CD4-positive, alpha-beta T cell treated with Interleukin-4 for 1 hour (primary cell): ENCODE measurements at places on chromosomes 1 and 21.
A peak's percentile ranks its signal among the peaks of the same experiment; 100 is the strongest.

GRCh38 chr1:169836198-169836597 lies 41.5 kb upstream of the METTL18 start:
- no peak for DNase-seq

GRCh38 chr1:68551459-68551858 lies 54.6 kb upstream of the DEPDC1 start:
- no peak for DNase-seq

DNA sequence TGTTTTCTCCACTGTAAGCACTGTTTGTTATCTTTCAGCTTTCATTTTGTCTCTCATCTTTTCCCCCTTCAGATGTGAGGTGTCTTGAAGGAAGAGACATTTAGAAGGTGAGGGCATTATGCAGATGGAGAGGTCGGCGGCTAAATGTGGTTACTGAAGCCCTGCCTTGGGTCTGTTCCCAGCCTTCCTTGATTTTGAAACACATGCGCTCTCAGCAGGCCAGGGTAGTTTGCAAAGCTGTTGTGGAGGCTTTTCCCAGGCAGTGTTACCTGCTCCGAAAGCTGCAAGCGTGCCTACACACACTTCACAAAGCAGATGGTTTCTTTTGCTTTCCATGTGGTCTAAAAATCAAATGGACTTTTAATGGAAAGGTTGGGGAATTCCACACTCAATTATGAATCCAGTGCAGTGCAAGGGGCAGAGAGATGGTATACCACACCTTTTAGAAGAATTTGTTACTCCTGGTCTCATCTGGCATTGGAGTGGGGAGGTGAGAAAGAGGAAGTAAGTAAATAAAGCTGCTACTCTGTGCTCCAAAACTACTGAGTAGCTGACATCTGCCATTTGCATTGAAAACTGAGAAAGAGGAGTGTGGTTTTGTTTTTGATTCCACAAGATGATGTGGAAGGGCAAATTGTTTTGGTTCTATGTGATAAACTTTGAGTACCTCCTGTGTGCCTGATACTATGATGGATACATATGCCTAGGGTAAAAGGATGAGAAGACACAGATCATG lies 91.9 kb downstream of the NFIA start:
- no peak for DNase-seq

- DNase-seq = peak; percentile 46
These were observed 53.5 kb upstream of the CNTN2 start for GRCh38 chr1:204989266-204990058.

- DNase-seq = no peak
These were observed 102.4 kb downstream of the FMN2 start for GRCh38 chr1:240194120-240194519.

DNA sequence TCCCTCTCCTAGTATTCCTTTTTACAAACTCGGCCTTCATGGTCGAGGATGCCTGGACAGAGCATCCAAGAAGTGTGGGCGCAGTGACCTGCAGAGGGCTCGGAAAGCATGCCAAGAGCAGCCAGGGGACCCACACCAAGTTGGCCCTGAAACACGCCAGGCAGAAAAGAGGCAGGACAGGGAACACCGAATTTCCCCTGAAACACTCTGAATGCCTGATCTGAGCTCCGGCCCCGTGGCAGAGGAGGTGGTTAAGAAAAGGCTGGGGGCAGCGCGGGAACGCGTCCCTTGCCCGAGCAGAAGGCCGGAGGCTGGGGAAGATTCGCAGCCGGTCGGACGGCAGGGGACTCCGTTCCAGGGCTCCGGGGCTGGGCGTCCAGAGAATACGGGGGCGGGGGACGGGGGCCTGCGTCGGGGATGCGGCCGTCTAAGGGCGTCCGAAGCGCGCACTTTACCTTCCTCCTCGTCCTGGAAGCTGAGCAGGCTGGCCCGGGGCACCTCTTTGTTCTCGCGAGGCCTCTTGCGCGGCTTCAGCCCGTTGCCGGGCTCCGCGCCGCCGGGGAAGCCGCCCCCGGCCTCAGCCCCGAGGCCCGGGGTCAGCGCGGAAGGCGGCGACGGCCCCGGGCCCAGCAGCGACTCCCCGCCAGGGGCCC lies 558 bp downstream of the PAXBP1 start:
- DNase-seq = peak; percentile 51

DNA sequence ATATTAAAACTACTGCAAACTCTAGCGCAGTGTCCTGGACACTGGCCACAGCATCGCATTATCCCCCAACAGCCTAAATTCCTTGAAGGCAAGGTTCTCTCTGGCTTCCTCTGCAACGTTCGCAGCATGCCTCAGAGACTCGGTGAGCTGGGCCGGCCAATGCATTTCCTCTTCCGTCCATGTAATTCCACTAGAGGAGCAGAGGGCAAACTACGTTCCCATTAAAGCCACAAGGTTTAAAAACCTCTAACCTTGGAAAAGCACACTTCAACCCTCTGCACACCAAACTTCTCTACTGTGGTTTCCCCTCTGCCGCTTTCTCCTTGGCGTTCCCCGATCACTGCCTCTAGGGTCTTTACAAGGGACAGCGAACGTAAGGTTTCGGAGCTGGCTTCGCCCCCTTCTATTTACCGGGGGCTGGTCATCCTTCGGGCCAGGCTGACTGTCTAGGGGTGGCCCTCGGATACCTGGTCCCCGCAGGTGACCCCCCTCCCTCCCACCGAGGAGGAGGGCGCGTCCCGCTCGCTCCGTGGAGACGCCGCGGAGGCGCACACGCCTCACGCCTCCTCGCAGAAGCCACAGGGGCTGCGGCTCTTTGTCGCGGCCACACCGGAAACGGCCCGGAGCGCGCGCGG lies 456 bp upstream of the SMYD2 start:
- DNase-seq = no peak

GRCh38 chr1:205396967-205397616 lies 24.8 kb downstream of the LEMD1 start:
- DNase-seq = peak; percentile 25

GRCh38 chr1:63746129-63746864 lies 27.5 kb upstream of the ROR1 start:
- no peak for DNase-seq

DNA sequence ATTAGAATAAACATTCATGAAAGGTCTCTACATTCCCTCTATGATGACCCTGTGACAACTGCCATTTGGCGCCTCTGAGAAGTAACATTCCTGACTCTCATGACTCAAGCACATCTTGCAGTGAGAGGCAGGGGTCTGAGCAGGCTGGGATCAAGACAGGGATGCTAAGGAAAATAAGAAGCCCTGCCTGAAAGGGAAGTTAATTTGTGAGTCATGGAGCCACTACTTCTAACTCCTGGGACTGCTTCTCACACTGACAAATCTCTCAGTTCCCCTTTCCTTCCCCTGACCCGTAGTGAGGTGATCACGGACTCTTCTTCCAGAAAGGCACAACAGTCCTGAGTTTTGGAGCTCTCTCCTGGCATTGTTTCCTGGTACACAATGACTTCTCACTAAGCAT lies 231.9 kb downstream of the TNR start:
- DNase-seq = no peak

GRCh38 chr1:11447903-11448302 lies 31.1 kb upstream of the DISP3 start:
- no peak for DNase-seq

DNA sequence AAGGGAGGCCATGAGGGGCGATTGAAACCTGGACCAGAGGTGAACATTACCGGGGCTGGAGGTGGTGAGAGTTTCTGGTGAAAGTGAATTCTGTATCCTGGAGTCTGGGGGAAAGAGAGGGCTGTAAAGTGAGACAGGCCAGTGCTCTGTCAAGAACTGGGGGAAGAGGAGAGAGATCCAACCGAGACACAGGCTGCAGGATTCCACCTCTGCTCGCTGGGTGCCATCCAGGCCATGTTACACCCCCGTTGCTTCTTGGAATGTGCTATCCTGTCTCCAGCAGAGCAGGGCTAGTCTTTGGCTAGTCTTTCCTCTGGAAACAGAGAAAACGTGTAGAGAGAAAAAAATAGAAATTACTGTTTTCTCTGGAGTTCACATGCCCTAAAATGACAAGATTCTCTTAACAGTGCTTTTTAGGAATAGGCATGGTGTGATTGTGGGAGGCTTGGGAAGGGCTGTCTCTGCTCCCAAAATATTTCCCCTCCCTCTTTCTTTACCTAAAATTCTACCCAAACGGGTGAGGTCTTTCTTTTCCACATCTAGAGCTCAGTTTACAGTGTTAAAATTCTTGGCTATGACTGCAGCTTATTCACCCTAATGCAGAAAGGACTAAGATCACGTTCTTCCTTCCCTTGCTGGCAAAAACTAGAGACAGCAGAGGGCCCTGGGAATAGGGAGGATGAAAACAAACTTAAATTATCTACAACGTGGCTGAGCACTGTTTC lies 16.5 kb upstream of the OVAAL start:
- no peak for DNase-seq

DNA sequence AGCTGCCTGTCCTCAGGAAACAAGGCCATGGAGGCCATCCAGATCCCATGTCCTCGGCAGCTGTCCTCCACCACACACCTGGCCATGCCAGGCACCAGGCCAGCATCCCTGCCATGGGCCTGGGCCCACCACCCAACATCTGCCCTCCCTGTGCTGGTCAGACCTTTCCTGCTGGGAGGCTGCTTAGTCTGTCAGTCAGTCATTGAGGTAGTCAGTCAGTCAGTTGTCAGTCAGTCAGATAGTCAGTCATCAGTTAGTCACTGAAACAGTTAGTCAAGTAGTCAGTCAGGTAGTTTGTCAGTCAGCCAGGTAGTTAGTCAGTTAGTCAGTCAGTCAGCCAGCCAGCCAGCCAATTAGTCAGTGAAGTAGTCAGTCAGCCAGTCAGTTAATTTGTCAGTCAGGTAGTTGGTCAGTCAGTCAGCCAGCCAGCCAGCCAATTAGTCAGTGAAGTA lies 17.2 kb downstream of the KRTAP10-1 start:
- DNase-seq = no peak

DNA sequence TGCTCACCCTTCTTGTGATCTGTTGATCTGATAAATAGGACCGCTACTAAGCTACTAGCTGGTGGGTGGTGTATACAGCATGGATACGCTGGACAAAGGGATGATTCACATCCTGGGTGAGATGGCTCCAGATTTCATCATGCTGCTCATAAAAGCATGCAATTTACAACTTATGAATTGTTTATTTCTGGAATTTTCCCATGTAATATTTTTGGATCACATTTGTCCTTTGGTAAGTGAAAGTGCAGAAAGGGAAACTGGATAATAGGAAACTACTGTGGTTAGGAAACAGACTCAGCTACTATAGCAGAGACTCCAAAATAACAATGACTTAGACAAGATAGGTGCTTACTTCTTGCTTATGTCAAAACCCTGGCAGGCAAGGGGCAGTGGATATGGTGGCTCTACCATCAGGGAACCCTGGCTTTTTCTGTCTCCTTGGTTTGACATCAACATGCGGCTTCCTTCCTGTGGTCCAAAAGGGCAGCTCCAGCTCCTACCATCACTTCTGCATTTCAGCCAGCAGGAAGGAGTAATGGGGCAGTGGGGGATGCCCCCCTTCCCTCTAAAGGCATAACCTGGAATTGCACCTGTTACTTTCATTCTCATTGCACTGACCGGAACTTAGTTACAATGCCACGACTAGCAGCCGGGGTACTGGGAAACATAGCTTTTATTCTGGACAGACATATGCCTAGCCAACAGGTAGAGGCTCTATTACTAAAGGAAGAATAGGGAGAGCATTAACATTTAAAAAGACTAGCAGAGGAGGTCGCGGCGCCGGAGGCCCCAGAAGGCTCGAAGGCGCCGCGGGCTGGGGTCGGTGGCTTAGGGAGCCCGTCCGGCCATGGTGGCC lies 13.8 kb upstream of the AK2 start:
- peak; percentile 46 for DNase-seq

GRCh38 chr1:206557636-206558473 lies 50.5 kb downstream of the RASSF5 start:
- DNase-seq = peak; percentile 62

DNA sequence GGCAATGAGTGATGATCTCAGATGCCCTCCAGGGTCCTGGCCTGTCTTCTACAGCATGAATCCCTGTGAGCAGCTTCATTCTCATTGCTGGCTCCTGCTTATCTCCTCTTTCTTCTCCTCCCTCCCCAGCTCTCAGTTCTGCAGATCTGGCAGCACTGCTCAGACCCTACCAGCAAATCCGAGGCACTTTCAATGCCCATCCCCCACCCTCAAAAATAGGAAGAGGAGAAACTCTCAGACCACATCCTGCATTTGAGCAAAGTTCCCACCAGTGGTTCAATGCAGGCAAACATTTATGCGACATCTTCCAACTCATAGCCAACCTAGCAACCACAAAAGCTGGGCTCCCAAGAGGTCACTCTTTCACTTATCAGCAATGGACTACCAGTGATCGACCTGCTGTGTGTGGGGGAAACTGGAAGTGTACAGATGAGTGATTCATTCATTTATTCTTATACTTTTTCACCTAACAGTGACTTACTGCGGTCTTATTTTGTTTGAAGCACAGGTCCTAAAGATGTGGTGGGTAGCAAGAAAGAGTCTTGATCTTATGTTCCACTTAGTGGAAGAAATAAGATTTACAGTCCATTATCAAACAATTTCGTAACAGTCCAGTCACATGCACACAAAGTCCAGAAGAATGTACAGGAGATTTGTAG lies 5.8 kb upstream of the CHI3L2 start:
- DNase-seq = peak; percentile 55

DNA sequence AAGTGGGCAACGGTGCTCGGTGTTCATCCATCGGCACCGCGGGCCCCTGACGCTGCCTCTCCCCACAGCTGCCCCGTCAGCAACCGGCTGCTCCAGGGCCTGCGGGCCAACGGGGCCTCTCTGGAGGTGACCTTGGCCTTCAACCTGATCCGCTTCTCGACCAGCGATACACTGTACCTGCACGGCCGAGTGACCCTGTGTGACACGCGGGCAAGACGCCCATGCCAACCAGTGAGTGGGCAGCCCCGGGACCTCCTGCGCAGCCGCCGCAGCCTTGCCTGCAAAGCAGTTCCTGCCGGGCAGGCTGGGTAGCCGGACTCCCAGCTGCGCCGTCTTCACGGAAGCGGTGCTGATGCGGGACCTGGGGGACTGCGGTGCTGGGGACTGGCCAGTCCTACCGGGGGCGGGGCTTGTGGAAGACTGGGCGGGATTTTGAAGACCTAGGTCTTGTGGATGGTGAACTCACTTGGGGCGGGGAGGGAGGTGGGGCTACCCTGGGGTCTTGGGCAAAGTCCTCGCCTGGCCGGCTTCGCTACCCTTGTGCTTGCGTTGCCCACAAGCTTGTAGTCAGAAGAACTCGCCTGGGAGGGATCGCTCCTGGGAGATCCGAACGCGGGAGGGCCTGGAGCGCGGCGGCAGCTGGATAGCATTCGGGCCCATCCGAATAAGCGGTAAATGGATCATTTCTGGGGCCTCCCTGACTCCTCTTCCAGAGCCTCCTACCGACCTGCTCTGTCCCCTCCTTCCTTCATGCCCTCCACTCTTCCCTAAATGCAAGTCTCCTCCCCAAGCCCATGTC lies 8.8 kb upstream of the CEP85 start:
- peak; percentile 50 for DNase-seq

GRCh38 chr1:27049607-27050006 lies 37.0 kb upstream of the TENT5B start:
- DNase-seq = no peak

DNA sequence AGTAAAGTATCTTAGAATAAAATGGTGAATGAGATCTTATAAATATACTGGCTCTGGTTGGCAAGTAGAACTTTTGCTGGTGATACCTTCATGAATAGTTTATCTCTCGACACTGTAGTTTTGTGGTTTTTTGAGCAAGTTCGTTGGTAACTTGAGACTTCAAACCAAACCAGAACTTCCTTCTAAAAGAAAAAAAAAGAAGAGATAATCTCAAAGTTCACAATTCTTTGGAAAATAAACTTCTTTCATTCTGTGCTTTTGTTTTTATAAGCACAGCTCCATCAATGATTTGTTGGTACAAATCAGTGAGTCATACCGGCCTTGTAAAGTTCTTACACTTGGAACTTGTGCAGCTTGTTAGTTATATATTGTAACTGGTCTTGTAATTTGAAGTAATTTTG lies 2.3 kb downstream of the HIPK1 start:
- peak; percentile 32 for DNase-seq
